ENCODE measurements at places on chromosomes 13 and 19. TPM values are rescaled to one million over a fixed set of nuclear protein-coding genes. Genes with fewer than 3 reads are reported as not detected.

- DNase-seq = peak; percentile 61
Observed at GRCh38 chr13:50401721-50402465, 386.6 kb downstream of the KCNRG start.

DNA sequence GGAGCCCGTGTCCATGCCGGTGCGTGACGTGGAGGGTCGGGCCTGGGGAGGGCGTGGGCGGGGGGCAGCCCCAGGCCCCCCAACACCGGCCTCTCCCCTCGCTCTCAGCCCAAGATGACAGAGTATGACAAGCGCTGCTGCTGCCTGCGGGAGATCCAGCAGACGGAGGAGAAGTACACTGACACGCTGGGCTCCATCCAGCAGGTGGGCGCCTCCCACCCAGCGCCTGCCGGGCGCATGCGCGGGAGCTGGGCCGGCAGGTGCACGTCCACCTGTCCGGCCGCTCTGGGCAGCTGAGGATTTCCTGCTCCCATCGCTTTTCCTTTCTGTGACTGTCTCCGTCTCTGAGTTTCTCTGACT lies 49.8 kb downstream of the VAV1 start:
- DNase-seq = no peak

- DNase-seq = no peak
Observed at GRCh38 chr13:76516586-76516985, 369.6 kb downstream of the KCTD12 start.

The C1QTNF9 gene
- polyA plus RNA-seq = not detected

- DNase-seq = no peak
Observed at GRCh38 chr19:40395956-40396355, 6.0 kb upstream of the HIPK4 start.
